Fibroblast of skin of right quadriceps (primary cell): ENCODE measurements at places on chromosomes 3 and 15.

- no peak for DNase-seq
These were observed 4.1 kb upstream of the CHRNA3 start for GRCh38 chr15:78624651-78625590.

DNA sequence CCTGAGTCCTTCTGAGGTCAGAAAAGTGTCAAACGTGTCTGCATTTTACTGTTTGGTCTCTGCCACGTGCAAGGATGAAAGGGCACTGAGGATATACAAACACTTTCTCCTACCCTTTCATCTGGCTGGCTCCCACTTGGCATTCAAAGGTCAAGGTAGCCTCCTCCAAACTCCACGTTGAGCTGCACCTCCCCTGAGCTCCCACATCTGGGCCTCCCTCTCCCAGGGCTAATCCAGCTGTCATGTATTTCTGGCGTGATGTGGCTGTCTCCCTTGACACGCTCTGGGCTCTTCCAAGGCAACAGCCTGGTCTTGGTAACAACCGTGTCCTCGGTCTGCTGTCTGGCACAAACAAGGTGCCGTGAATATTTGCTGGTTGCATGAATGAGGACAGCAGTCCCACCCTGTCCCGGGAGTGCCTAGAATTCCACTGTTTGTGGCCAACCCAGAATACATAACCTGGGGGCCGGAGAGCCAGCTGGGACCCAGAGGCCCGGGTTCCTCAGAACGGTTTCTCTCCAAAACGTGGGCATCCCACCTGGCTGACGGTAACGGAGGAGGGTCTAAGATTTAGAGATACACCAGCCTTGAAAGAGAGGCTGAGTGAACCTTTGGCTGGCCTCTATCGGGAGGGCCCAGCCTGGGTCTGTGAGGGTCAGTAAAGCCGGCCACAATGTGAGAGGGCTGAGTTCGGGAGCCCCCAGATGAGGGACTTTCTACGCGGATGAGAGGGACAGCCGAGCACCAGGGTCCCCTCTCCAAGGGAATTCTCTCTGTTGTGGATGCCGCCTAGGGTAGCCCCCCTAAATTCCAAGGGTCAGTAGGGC is 767 bp downstream of the GLT8D1 start:
- DNase-seq = peak; percentile 23

GRCh38 chr3:76352051-76352450 is 566.7 kb upstream of the ZNF717 start:
- no peak for DNase-seq

DNA sequence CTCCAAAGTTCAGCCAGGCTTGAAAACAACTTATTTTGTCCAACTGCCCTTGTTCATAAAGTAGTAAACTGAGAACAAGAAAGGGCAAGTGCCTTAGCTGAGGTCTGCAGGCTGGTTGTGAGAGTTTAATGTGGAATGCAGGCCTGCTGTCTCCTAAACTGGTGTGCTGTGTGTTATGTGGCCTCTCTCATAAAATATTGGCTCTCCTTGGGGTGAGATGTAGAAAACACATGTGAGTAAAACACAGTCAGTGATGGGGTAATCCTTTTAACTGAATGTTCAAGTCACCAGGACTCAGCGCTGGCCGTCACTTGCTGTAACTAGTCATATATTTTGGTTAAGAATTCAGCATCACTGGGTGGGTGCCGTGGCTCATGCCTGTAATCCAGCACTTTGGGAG is 7.1 kb upstream of the ST6GAL1 start:
- DNase-seq = no peak

DNA sequence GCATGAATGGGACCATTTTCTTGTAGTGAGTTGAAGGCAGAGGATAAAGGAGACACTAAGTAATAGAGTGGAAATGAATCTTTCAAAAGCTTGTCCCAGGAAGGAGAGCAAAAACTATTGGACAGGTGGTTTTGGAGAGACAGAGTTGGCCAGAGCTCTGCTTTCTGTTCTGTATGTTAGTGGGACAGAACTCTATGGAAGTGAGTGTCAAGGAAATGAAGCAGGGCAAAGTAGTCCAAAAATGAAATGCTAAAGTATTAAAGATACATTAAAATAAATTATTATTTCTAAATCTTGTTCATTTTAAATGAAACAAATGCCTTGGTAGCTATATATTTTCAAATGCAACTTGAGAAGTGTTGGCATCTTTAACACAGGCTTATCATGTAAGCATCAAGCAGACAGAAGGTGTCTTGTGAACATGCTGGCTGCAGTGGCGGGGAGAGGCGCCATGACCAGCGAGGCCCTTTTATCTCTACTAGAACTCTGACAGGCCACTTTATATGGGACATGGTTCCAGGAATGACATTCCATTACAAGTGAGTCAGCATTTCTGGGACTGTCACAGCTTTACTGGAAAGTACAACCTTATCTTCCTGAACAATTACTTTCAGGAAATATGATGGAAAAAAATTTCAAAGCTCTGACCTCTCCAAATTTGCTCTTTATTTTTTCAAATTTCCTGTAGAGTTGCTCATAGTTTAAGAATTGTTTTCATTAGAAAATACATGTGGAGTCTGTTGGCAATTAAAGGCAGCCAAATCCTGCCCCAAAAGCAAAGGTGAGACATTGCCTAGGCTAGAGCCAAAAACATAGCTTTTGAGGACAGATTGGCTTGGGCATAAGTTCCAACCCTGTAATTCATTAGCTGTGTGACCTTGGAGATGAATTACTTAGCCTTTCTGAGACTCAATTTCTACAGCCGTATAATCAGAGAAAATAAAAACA is 106.5 kb downstream of the ECT2 start:
- DNase-seq = peak; percentile 54

GRCh38 chr3:143311096-143311495 is 191.5 kb downstream of the CHST2 start:
- DNase-seq = no peak

GRCh38 chr15:38212729-38213351 is 39.8 kb upstream of the SPRED1 start:
- no peak for DNase-seq

- no peak for DNase-seq
These were observed 25.9 kb upstream of the GABRG3 start for GRCh38 chr15:26945046-26945445.

DNA sequence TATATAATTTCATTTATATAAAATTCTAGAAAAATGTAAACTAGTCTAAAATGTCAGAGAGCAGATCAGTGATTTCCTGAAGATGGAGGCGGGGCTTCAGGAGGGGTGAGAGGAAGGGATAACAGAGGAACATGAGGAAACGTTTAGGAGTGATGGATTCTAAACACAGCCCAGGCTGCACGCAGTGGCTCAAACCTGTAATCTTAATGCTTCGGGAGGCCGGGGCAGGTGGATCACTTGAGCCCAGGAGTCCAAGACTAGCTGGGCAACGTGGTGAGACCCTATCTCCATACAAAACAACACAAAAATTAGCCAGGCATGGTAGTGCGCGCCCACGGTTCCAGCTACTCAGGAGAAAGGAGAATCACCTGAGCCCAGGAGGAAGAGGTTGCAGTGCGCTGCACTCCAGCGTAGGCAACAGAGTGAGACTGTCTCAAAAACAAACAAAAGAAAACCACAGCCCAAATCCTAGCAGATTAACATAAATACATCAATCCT is 18.0 kb upstream of the IQCF1 start:
- no peak for DNase-seq

- DNase-seq = no peak
These were observed 1346.1 kb downstream of the OTOL1 start for GRCh38 chr3:162842549-162843216.
